ENCODE measurements at places on chromosomes 3 and 15.

DNA sequence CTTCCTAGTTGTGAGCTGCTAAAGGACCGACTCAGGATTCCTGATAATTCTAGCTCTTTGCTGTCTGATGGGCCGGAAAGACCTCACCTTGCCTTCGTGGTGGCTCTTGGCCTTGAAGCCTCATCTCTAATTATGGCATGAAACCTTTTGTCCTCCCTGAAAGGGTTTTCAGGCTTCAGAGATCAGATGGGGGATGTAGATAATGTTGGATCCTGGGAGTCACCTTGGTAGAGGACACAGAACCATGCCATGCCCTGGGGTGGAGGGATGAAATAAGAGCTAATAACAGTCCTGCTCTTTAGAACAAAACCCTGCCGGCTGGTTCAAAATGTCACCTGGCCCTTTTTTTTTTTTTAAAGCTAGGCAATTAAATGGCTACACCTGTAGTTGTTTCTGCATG, 50.8 kb upstream of the SYN2 start:
- no peak for DNase-seq

DNA sequence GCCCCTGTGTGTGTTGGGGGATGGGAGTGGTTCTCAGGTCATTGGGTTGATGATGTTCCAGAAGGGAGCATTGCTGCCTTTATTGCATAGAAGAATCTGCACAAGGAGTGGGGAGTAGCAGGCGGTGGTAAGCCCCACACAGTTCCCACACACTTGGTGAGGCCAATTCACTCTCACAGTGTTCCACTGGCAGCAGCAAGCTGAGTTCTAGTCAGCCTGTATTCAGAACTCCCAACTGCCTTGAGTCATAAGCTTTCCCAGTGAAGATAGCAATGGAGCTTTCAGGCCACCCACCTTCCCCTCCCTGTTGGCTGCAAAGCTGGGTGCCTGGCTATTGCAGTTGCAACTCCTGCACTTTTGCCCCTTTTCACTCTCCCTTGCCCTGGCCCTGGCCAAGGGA, 181.1 kb upstream of the RBMS3 start:
- DNase-seq: no peak

DNA sequence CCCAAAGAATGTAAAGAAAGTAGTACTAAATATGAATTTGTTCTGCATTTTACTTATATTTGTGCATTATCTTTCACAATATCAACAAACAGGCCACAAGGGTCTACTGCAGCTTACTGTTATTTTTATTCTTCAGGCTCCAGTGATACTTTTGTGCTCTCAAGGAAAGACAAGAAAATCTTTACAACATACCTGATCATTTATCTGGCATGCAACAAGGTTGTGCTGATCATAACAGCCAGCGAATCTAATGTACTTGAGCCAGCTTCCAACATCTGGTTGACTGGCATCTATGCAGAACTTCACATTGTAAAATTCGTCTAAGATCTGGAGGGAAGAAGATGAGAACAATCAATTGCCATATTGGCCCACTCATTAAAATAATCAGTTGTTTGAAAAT, 520.0 kb downstream of the MECOM start:
- DNase-seq: no peak

GRCh38 chr3:151276038-151276686, 2.2 kb downstream of the P2RY14 start:
- DNase-seq: no peak

- no peak for DNase-seq
These were observed 65.3 kb upstream of the FLNB start for GRCh38 chr3:57942872-57943283.

GRCh38 chr3:71398157-71398836, 185.2 kb downstream of the FOXP1 start:
- DNase-seq: no peak

- DNase-seq: no peak
These were observed 353.3 kb downstream of the PLCL2 start for GRCh38 chr3:17238023-17238422.

Data from activated naive CD4-positive, alpha-beta T cell (primary cell).